ENCODE measurements at places on chromosomes 13 and 19.

DNA sequence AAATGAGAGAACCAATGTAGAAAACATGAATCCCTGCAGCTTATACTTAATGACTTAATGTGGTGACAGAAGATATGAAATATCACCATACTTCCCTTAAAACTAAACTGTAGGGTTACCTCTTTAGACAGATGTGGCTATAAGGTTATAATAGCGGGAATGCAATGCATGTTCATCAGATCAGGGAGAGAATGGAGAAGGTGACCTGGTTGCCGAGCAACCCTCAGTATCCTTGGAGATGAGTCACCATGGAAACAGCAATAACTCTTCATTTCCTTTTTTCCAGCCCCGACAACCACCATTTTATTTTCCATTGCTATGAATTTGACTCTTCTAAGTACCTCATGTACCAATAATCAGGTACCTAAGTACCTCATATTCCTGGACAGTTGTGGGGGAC, 28.0 kb upstream of the ZNF835 start:
- no peak for DNase-seq

- DNase-seq = no peak
Observed at GRCh38 chr13:90015565-90016507, 1331.7 kb upstream of the MIR17HG start.

- no peak for DNase-seq
Observed at GRCh38 chr13:110206185-110206584, 100.8 kb downstream of the COL4A1 start.

DNA sequence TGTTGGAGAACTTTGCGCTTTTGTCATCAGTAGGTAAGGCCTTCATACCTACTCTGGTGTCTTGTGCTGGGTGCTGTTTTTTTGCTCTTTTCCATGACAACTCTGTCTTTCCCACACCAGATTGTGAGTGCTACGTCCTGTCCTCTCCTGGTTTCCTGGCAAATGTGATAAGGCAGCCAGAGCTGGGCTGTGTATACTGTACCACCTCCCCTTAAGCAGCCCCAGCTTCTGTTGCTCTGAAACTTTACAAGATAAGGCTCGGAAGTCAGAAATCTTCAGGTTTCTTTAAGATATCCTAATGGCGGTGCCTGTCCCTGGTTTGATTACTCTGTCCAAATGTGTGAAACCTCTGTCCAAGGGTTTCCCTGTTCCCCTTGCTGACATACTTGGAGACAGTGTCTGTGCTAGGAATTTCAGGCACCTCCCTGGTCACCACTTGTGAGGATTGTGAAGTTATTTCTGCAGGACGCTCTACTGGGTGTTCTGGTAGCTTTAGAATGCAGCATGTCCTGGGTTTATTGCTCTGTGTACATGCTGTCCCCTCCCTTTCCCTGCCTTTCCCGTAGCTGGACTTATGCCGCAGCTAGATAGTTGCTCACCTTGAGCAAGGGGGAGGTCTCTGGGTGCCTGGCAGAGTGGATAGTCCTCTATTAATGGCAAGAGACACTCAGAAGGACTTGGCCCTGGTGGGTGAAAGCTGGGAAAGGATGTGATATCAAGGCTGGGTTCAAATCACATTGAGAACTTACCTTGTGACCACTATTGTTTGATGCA, 7.0 kb downstream of the ZNF749 start:
- DNase-seq = no peak

GRCh38 chr13:46797501-46798237, 708 bp upstream of the ESD start:
- no peak for DNase-seq

GRCh38 chr13:112859128-112859816, 109.7 kb upstream of the MCF2L start:
- DNase-seq = no peak

GRCh38 chr19:39533003-39533512, 406 bp upstream of the EID2B start:
- DNase-seq = no peak

DNA sequence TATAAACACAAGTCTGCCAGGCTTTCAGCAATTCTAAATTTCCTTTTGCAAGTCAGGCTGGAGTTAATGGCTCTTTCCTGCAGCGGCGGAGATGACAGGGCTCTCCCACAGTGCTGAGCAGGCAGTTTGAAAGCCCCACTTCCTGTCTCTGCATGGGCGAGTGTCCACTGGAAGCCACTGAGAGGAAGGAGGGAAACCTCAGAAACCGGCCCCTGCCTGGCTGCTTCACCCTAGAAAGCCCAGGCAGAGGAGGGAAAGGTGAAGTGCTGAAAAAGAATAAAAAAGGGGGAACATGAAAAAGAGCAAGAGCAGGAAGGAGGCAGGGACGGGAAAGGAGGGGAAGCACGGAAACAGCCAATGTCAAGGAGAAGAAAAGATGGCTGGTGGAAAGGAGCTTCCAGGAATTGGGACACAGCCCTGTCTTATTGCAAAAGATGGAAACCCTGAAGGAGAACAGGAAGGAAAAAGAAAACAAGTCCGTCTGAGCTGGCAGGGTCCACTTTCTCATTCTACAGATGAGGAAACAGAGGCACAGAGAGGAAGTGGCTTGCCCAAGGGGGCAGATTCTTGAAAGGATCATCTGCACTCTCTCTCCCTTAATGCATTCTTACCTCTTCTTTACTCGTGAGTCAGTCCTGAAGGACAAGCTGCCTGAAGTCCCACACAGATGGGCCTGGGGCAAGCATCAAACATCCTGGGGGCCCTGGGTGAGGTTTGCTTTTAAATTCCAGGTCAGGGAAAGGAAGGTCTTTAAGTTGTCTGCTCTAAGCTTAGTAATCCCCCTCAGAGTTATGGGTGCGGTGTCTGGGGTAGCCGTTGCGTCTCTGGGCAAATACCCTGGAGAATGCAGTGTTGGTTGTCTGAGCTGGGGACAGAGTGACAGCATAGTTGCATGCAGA, 38.8 kb upstream of the ALOX5AP start:
- DNase-seq = no peak

GRCh38 chr13:50215399-50215798, 200.2 kb downstream of the KCNRG start:
- no peak for DNase-seq

DNA sequence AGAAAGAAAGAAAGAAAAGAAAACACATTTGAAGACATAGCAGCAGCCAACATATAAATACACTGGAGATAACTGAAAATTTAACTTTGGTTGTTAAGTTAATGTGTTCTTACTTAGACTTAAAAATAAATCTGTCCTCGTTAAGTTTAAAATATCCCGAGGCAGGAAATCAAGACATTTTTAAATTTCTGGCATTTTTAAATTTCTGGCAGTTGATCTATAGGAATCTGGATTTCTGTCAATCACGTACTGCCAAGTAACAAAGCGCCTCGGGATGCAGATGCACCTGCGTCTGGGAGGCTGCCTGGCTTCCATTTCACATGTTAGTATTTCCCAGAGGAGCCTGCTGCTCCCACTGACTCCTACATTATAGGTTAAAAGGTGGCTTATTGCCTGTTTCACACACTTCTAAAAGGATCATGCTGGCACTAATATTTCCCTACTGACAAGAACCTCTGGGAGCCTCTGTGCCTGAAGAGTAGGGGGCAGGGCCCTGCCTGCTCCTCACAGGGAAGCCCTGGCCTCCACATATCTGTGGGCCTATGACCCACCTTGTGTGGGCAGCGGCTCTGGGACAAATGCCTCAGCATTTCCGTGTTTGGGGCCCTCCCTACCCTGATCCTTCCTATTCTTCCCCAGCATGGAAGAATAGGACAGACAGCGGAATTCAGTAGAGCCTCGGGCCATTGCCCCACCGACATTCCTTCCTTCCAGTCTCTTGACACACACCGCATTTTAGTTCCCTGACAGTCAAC, 62.8 kb upstream of the ATP12A start:
- DNase-seq = no peak

- no peak for DNase-seq
Observed at GRCh38 chr19:29702161-29702962, 12.7 kb downstream of the C19orf12 start.

DNA sequence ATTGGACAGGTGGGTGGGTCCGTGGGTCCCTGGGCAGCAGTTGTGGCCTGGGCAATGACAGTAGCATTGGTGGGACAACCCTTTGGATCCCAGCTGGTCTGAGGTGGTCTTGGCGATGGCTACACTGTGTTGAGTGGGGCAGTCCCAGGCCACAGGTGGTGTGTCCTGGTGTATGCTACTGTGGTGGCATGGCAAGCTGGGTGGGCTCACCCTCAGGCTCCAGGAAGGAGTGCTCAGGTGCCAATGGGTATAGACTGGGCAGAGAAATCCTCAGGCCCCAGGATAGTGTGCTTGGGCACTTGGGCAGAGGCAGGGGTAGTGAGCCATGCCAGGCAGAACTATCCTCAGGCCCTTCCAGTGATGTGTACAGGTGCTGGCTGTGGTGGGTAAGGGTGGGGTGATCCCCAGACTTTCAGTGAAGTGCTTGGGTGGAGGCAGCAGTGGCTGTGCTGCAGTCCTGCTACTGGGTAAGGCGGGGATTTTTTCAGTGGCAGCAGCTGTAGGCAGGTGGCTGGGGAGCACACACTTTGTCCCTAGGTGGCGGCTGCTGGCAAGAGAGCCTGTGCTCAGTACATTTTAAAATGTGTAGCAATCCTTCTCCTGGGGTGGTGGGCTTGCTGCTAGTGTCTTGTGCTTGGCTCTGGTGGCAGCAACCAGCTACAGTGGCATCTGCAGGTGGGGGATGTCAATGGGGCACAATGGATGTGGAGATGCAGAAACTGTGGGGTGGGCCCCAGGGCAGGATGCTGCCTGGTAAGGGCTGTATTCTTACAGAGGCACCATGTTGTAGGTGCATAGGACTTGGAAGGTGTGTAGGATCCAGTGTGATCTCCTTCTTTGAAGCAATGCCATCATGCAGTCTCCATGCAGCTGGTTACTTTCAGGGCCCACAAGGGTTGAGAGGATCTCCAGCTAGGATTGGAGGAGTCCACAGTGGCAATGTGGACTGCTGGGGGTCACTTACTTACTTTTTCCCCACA, 64.9 kb downstream of the DNAJC3 start:
- DNase-seq = no peak

DNA sequence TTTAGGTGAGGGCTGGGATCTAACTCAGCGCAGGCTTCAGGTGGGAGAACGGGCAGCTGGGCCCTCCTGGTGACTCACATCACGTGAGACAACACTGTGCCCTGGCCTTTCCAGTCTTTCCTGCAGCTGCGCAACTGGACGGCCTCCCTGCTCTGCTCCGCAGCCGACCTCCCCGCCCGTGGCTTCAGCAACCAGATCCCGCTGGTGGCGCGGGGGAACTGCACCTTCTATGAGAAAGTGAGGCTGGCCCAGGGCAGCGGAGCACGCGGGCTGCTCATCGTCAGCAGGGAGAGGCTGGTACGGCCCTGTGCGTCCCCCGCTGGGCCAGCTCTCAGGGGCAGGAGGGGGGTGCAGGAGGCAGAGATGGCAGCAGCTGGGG, 8.8 kb downstream of the SPPL2B start:
- no peak for DNase-seq

- no peak for DNase-seq
Observed at GRCh38 chr13:78867655-78868054, 208.7 kb upstream of the OBI1 start.

GRCh38 chr13:113969973-113970611, 3.8 kb downstream of the C13orf46 start:
- DNase-seq = no peak

GRCh38 chr13:23805821-23806220, 83.4 kb downstream of the MIPEP start:
- DNase-seq = no peak

DNA sequence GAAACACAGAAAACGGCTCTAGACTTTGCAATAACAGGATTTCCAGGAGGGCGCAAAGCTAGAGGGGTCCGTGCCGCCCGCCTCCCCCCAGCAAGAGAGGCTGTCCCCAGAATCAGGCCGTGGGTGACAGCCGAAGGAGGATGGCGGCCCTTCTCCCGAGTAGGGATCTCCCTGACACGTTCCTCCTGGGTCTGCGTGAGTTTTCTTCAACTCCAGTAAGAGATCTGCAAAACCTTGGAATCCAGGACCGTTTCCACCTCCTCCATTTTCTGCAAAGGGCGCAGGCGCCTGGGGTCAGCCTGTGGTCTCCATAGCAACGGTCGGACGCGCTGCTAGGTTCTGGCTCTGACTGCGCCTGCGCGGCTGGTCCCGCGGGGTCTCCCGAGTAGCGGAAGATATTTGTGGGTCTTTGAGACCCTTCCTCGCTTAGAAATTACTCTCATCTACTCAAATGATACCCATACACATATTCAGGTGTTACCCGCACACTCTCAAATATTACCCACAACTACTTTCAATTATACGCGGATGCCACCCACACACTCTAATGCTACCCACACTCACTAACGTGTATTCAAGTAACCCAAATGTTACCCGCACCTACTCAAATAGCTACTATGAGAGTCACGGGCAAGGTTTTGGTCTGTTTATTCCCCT, 2.1 kb downstream of the PNMA8C start:
- DNase-seq = no peak

DNA sequence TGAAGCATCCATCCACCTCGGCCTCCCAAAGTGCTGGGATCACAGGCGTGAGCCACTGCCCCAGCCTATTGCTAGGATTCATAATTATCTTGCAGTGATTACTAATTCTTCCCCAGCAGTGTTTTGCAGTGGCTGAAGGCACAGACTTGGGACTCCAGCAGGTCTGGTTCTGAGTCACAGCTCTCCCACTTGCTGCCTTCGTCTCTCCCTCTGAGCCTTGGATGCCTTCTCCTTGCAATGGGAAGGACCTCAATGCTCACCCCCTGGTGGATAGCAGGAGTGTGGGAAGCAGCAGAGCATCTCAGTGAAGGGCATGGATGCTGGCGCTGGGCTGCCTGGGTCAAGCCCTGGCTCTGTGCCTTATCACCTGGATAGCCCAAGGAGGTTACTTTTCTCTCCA, 37.6 kb upstream of the SHKBP1 start:
- DNase-seq = no peak

- no peak for DNase-seq
Observed at GRCh38 chr13:101751488-101751887, 299.0 kb downstream of the ITGBL1 start.

GRCh38 chr13:51636349-51636890, 52.2 kb downstream of the WDFY2 start:
- no peak for DNase-seq

DNA sequence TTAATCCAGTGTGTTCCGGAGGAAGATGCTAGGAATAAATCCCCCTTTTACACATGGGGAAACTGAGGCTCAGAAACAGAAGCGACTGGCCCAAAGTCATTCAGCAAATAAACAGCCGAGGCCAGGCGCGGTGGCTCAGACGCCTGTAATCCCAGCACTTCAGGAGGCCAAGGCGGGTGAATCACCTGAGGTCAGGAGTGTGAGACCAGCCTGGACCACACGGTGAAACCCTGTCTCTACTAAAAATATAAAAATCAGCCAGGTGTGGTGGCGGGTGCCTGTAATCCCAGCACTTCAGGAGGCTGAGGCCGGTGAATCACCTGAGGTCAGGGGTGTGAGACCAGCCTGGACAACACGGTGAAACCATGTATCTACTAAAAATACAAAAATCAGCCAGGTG, 11.6 kb upstream of the PLIN3 start:
- no peak for DNase-seq

DNA sequence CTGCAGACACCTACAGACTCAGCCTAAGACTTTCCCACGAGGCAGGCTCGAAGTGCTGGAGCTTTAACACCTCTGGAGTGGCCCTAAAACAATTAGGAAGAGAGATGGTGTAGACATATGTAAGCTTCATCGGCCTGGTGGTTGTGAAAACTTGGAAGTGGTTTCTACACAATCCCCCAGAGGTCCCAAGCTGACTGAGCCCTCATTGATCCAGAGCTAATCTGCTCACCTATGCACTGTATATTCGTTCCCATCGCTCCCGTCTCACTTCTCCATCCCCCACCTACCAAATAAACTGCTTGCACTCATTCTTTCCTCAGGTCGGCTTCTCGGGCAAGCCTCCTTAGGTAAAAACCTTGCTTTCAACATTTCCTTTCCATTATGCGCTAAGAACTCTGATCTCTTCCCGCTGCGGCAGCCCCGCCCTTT, 767 bp upstream of the ZNF793 start:
- no peak for DNase-seq

All from stimulated activated CD4-positive, alpha-beta T cell treated with anti-CD3 and anti-CD28 coated beads, Interleukin-15, amount 100 ng/mL, for 48 hours (primary cell).